ENCODE measurements at places on chromosomes 4 and X. TPM values are rescaled to one million over a fixed set of nuclear protein-coding genes. Genes with fewer than 3 reads are reported as not detected.

Gene SMIM10
- polyA plus RNA-seq, result not detected

Gene GPC3
- polyA plus RNA-seq, result 4.9 TPM

Gene MBNL3
- 0.46 TPM for polyA plus RNA-seq

Gene SPP1
- polyA plus RNA-seq, result 21.8 TPM

Gene CDKL5
- polyA plus RNA-seq, result not detected

Gene CNKSR2
- polyA plus RNA-seq, result 145 TPM

Gene XK
- 8.1 TPM for polyA plus RNA-seq

Gene ARMCX4
- polyA plus RNA-seq, result 5.1 TPM

Gene IL21
- not detected for polyA plus RNA-seq

Data from Purkinje cell (primary cell).